NCI-H345 (cell line): ENCODE measurements at places on chromosomes 16 and 17.
A peak's percentile ranks its signal among the peaks of the same experiment; 100 is the strongest.

DNA sequence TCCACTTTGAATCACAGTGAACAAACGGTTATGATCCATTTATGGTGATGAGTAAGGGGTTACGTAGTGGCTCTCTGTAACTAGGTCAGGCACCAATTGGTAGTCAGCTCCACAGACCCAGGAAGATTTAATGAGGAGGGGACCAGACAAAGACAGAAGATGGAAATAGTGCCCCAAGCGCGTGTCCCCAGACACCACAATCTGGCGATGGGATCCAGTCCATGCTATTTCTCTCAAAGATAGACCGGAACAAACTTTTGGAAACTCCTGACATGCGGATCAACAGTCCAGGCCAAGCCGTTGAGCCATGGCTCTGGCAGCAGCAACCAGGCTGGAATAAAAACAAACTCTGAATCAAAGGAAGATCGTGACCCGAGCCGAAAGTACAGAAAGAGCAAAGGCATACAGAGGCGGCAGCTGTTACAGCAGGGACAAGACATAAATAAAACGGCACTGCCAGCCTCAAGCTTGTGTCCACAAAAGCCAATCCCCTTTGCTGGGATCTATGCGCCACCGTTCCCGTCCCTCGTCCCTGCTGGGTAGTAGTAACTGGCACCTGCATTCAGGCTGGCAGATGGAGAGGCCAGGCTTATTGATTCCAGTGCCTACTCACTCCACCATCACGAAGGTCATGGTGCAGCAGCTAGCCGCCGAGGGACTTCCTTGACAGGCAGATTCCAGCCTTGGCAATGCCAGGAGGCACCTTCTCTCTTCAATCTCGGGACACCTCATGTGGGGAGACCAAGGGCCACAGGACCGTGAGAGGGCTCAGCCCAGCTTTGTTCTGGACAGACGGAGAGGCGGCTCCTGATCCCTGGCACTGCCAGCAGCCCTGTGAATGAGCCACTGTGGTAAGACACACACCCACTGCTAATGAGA, 50.2 kb downstream of the CDH11 start:
- no peak for DNase-seq

DNA sequence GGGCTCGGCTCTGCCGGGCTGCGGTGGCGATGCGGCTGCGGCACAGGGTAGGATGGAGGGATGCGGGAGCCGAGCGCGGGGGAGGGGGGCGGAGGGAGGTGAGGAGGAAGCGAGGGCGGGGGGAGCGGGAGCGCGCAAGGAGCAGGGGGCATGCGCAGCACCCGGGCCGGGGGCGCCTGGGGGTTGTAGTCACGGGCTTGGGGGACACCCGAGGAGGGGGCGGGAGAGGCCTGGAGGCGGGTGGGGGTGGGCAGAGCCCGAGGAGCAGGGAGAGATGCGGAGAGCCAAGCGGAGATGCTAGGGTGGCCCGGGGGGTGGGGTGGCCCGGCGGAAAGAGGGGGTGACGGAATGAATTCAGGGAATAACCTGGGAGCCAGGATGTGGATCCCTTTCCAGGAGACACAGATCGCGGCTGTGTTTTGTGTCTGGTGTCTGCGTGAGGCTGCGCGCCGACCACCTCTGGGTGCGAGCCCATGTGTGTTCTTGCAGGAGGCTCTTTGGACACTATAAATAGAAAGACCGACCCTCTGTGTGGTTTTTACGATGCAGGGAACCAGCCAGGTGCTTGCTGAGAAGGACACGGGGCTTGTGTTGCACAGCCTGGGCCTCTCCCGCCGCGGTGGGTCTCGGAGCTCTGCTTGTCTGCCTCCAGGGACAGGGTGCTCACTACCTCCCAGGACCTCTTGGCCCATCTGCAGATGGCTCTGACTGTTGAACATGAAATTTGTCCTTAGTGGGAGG, at the start of gene STX1B:
Gene STX1B (minus strand): TSS at position 54 of the 741 bp plus-strand sequence. CDS start 242 bp downstream, outside the sequence.
- DNase-seq, result peak; percentile 64

- no peak for DNase-seq
Measured at GRCh38 chr16:6012716-6013115, 915.1 kb upstream of the EEF2KMT start.

DNA sequence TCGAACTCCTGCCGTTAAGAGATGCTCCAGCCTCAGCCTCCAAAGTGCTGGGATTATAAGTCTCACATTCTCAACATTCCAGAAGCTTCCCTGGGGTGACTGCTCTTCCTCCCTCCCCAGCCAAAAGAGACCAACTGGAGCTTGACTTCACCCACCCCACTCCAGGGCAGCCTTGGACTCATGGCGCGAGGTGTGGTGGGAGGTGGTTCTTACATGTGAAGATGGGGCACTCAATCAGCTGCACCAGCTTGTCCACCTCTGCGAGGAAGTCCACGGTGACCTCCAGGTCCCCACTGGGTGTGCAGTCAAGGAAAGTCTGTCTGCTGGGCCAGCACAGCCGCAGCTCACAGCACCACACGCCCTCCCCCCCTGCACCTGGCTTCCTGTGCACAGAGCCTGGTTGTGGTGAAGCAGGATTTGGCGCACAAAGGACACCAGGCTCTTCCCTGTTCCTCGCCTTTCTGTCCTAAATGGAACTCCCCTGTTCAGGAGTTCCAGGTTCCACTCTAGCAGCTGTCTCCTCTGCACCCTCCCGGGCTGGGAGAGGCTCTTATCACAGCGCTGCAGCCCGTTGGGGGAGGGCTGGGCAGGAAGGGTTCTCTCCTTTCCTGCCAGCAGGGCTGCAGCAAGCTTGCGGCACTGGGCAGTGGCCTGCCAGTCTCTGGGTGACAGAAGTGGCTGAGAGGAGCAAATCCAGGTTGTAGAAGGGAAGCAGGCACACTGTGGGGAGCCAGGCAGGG, 9.6 kb upstream of the MTSS2 start:
- no peak for DNase-seq

- DNase-seq, result no peak
Measured at GRCh38 chr17:9427465-9428315, 147.9 kb downstream of the STX8 start.

GRCh38 chr17:82962163-82962720, 117.2 kb upstream of the METRNL start:
- DNase-seq, result no peak

GRCh38 chr17:78095035-78095434, 33.5 kb downstream of the TMC6 start:
- DNase-seq, result no peak

GRCh38 chr16:30472328-30472942, at the start of gene ITGAL:
TSS of gene ITGAL (plus strand) at chr16:30472742. CDS start at chr16:30472838, 96 bp downstream.
- no peak for DNase-seq

DNA sequence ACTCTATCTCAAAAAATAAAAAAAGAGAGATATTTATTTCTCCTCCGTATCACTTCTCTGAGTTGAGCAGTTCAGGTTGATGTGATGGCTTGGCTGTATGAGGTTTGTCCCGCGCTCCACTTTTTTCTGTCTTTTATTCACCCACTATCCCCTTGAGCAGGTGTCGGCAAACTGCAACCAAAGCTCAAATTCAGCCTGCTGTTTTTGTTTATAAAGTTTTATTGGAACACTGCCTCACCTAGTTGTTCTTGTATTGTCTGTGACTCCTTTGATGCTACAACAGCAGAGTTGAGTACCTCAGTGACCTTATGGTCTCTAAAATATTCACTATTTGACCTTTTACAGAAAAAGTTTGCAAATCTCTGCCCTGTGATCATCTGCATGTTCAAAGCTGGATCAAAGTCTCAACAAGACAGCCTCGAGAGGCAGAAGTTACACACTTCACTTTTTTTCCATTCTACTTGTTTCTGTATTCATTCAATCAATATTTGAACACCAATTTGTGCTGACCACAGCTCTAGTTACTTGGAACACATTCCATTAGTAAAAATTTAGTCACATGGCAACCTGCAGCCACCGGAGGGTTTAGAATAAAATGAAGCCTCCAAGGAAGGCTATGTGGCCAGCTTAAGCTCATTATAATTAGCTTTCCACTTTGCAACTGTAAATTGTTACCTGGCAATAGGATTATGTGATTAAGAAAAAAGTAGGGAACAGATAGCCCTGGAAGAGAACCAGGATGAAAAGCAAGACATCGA, 945.8 kb downstream of the KCNJ2 start:
- no peak for DNase-seq

GRCh38 chr17:41082626-41083025, 1.3 kb upstream of the KRTAP4-7 start:
- DNase-seq, result no peak
